Right ventricle myocardium superior (tissue), 1 donor: ENCODE measurements at places on chromosomes 11 and 22.

GRCh38 chr11:44199816-44200215 is 104.3 kb downstream of the EXT2 start:
- DNase-seq, result no peak

GRCh38 chr22:19629720-19630419 is 84.4 kb upstream of the SEPTIN5 start:
- DNase-seq, result peak; percentile 82

DNA sequence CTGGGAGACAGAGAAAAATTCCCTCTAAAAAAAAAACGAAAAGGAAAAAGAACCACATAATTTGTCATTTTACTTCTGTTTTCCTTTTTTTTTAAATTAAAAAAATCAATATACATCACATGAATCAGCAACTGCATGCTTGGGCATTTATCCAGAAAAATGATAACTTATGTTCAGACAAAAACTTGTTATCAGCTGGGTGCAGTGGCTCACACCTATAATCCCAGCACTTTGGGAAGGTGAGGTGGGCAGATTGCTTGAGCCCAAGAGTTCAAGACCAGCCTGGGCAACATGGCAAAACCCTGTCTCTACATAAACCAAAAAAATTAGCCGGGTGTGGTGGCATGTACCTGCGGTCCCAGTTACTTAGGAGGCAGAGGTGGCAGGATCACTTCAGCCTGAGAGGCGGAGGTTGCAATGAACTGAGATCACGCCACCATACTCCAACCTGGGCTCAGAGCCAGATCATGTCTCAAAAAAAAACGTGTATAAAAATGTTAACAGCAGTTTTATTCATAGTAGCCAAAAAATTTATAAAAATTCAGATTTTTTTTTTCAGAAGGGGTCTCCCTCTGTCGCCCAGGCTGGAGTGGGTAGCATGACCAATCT is 28.5 kb downstream of the AMBRA1 start:
- DNase-seq, result no peak

DNA sequence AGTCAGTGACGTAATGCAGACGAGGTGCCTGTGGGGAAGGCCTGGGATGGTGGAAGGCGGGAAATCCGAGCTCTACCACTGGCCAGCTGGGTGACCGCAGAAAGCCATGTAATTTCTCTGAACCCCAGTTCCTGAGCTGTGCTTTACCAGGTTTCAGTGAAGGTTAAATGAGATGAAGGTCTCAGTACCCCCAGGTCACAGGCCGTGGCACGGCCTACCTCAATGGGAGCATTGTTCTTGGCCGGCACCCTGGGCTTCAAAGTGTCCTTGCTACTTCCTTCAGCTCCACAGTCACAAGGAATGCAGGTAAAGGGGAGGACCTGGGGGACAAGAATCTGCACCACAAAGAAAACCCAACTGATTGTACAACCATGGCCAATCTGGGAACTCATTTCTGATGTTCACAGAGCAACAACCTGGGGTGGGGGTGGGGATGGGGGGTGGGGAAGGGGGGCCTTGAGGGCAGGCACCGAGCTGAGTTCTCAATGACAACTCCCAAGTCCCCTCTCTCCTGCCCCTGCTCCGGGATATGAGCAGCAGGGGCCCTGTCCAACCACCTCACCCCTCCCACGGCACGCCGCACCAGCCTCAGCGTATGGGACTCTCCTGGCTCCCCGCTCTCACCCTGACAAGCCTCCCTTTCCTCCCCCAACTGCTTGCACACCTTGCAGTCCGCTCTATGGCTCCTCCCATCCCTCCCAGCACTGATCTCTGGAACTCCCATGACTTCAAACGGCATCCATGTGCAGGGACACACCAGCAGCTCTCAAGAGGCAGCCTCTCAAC is 59.1 kb upstream of the ARFGAP3 start:
- no peak for DNase-seq

DNA sequence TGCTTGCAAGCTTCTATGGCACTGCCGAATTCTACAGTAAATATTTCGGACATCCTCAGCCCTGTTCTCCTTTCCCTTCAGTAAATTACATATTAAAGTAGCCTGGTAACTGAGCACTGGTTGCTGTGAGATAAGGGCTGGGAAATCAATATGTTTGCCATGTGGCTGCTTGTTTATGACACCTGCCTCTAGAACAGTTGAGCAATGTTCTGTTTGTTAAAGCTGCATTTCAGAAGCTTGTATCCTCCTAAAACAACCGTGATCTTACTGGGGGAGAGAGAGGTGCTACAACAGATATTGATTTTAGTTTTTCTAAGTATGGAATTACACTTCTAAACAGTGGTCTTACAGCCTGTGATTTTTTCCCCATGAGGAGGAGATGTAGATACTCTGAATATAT is 39.4 kb downstream of the ZBTB16 start:
- no peak for DNase-seq

DNA sequence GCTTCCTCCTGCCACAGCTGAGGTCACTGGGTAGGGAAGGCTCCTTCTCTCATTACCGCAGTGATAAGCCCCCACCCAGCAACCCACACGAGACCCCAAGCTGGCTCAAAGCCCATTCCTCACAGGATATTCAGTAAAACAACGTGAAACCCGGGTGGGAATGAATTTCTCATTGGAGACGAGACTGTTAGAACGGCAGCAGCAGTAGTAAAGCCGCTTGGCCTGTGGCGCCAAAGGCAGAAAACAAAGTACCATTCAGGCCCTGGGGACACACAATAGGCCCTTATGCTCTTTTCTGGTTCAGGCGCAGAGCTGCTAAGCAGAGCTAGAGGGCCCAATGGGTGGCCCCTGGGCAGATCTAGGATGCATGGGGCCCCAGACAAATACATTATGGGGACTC is 45.3 kb downstream of the PC start:
- DNase-seq, result no peak

DNA sequence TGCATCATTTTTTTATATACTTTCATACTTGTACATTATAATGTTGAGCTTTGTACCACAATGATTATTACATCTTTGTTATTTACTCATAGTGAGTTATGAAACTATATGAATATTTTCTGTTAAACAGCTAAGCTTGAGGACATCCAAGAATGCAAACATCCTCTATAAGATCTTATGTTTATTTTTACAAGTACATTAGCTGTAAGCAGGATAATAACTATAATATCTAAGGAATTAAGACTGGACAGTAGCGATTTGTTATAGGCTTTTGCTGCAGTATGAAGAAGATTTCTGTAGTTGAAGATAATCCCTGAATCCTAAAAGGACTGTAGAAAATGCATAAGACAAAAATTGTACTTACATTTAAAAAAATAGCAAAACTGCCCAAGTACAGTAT is 176.0 kb downstream of the METTL15 start:
- DNase-seq, result no peak

DNA sequence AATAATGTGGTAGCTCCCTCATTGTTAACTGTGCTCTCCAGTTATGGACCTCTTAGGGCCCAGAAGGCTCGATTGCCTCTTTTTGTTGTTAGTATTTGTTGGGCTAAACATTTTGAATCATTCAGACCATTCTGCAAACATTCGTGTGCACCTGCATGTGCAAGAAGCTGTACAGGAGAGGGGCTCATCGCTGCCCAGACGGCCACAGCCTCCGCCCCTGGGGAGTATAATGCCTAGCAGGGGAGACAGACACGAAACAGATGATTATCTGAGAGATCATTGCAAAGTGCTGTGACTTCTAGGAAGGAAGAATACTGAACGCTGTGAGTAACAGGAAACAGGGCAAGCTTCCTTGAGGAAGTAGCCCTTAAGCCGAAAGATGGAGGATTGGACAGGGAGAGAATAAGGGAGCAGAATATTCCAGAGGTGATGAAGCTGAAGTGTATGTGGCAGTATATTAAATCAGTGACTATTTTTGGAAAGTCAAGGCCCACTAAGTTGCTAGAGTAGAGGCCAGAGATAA is 123.3 kb upstream of the RASSF10 start:
- no peak for DNase-seq

- DNase-seq, result no peak
Measured at GRCh38 chr11:35539256-35539655, 13.8 kb upstream of the PAMR1 start.

GRCh38 chr11:39786682-39787081 is 1672.8 kb downstream of the LRRC4C start:
- no peak for DNase-seq

DNA sequence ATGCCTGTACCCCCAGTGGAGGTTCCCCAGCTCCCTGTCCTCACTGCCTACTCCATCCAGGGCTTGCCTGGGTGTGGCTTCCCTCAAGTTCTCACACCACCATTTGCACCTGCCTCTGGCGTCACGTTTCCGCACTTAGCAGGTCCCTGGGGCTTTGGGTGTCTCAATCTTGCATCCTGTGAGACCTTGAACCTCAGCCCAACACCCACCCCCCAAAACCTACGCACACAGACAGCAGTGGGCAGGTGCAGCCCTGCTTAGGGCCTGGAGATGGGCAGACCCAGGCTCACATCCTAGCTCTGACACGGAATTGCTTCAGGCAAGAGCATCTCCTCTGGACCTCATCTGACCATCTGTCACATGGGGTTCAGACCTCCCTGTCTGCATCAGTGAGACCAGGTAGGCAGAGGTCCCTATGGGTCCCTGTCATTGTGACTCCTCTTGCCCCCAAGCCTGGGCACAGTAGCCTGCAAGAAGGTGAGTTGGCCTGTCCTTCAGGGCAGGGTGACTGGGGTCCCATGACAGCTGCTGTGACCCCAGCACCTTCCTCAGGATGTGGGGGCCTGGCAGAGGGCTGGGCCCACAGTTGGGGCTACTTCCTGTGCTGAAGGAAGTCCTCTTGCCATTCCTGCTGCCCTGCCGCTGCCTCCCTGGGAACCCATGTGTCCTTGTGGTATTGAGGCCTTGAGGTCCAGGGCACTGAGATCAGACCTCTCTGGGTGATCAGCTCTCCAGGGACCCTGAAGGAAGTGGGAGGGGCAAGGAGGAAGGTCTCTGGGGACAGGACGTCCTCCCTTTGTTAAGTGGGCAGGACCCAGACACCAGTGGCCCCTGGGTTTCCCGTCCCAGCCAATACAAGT is 2.0 kb downstream of the SIPA1 start:
- DNase-seq, result peak; percentile 61

GRCh38 chr22:39773976-39774539 is 119.5 kb downstream of the ENTHD1 start:
- no peak for DNase-seq

- DNase-seq, result no peak
Measured at GRCh38 chr11:57318178-57318577, 6.6 kb downstream of the TNKS1BP1 start.

DNA sequence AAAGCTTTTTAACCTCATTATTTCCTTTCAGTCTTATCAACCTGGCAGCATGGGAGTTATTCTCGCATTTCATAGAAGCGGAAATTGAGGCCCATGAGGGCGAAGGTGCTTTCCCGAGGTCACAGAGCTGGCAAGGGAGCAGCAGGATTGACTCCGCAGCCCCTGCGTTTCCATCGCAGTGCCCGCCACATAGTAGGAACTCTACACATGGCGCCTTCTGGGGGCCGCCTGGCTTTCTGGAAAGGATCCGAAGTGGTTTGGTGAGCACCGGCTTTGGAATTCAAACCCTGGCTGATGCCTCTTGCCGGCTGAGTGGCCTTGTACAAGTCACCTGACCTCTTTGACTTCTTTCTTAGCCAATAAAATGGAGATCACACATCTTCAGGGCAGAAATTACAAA is 93.4 kb downstream of the CEP164 start:
- DNase-seq, result no peak

DNA sequence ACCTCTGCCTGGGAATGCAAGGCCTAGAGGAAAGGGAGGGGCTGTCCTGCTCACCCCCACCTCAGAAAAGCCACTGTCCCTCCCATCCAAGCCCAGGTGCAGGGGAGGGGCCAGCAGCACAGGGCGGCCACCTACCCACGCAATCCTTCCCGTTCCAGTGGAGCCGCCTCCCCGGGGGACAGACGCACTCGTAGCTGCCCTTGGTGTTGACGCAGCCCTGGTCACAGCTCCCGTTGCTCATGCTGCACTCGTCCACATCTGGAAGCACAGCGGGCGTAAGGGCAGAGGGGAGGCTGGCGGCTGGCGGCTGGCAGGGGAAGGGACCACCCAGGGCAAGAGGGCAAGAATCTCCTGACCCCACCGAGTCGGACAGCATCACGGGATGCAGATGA is 40.3 kb upstream of the TTLL12 start:
- DNase-seq, result no peak

DNA sequence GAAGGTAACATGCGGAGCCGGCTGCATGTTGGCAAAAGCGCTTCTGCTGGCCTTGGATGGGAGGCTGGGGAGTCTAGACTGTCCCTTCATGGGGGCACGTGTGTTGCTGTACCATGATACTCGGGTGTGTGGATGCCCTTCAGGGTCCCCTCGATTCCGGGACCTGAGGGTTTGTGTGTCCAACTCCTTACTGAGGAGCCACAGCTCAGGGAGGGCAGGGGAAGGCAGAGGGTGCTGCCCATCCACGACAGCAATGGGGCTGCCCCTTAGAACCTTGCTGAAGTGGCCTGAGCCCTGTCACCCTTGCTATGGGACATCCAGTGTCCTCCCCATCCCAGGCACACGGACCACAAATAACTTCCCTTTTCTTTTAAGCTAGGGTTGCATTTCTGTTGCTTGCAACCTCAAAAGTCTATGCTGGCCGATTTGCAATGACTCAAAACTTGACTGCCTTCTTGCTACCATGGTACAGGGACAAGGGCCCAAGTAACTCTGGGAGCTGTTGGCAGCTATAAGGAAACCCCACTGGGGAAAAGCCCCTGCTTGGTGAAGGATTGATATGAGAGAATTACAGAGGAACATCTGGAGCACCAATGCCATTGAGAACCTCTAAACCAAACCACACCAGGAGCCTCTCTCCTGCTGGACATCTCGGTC is 43.8 kb downstream of the RTL6 start:
- DNase-seq, result no peak

- no peak for DNase-seq
Measured at GRCh38 chr22:49716441-49716840, 111.2 kb downstream of the BRD1 start.

GRCh38 chr11:62858201-62858600 is 18.8 kb upstream of the WDR74 start:
- DNase-seq, result no peak

DNA sequence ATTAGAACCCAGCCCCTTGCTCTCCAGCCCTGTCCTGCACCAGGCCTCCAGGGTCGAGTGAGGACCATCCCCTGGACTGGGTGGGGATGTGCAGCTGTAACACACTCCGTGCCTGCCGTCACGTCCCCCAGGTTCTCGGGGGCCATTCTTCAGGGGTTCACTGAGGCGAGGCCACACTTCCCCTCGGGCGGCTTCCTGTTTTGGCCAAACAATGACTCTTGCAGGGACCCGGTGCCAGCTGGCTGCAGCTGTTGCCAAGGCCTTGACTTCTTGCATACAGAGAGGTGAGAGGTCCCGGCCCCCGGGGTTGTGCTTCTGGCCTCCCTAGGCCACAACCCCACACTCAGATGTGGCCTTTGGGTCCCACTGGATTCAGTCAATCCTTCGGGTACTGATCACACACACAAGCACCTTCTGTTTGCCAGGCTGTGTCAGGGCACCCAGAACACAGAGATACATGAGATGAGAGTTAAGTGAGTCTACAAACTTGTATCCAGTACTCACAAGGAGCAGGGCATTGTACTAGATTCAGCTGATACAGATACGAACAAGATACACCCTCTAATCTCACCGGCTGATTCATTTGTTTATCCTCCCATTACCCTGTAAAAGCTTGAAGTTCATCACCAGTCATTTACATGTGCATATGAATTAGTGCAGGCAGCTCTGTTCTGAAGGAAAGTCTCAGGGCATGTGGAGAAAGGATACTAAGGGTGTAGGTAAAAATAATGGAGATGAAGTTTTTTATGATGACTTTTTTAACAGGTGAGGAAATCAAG is 32.9 kb downstream of the LRRC32 start:
- DNase-seq, result peak; percentile 89
